Bronchus fibroblast of lung (primary cell): ENCODE measurements at places on chromosomes 2 and 18. TPM values are rescaled to one million over a fixed set of nuclear protein-coding genes. Genes with fewer than 3 reads are reported as not detected.

DCDC2C gene
- not detected in 2 replicates for total RNA-seq

IWS1 gene
- total RNA-seq, result 27.6 and 32.1 TPM in 2 replicates

CROCC2 gene
- not detected in 2 replicates for total RNA-seq

DSEL gene
- total RNA-seq, result 18.0 and 21.5 TPM in 2 replicates

MERTK gene
- 0.74 and 2.4 TPM in 2 replicates for total RNA-seq

RDH14 gene
- total RNA-seq, result 17.5 and 18.3 TPM in 2 replicates

KCNG2 gene
- total RNA-seq, result 1.9 and 3.9 TPM in 2 replicates

SPATA3 gene
- total RNA-seq, result not detected in 2 replicates

TNFAIP6 gene
- 7.4 and 8.1 TPM in 2 replicates for total RNA-seq

UGT1A5 gene
- not detected in 2 replicates for total RNA-seq

COL4A4 gene
- under 0.01 and 0.15 TPM in 2 replicates for total RNA-seq

RAB6D gene
- not detected in 2 replicates for total RNA-seq

SERPINB12 gene
- total RNA-seq, result not detected in 2 replicates

FOXI3 gene
- total RNA-seq, result not detected in 2 replicates

CIDEA gene
- total RNA-seq, result 0.84 and 1.2 TPM in 2 replicates

NEU2 gene
- total RNA-seq, result not detected in 2 replicates

CNRIP1 gene
- total RNA-seq, result 61.2 and 62.9 TPM in 2 replicates

CPO gene
- not detected in 2 replicates for total RNA-seq

GRHL1 gene
- 0.50 and 0.74 TPM in 2 replicates for total RNA-seq

TDRD15 gene
- not detected in 2 replicates for total RNA-seq

KATNAL2 gene
- 1.5 and 1.7 TPM in 2 replicates for total RNA-seq

B4GALT6 gene
- 1.8 and 3.0 TPM in 2 replicates for total RNA-seq

RUFY4 gene
- total RNA-seq, result not detected in 2 replicates

XDH gene
- 0.17 and 0.30 TPM in 2 replicates for total RNA-seq

CHST9 gene
- not detected in 2 replicates for total RNA-seq

CCDC121 gene
- 1.0 and 1.2 TPM in 2 replicates for total RNA-seq

CD8B2 gene
- not detected in 2 replicates for total RNA-seq

TEX44 gene
- total RNA-seq, result not detected in 2 replicates

MYO7B gene
- under 0.01 TPM in 1 of 2 replicates, not detected in the other for total RNA-seq

GPR45 gene
- not detected in 2 replicates for total RNA-seq

FAM237A gene
- not detected in 2 replicates for total RNA-seq

CYTIP gene
- total RNA-seq, result not detected in 2 replicates

CCL20 gene
- total RNA-seq, result 1.5 and 2.2 TPM in 2 replicates

SELENOI gene
- 10.3 and 12.3 TPM in 2 replicates for total RNA-seq

COL3A1 gene
- 583 and 652 TPM in 2 replicates for total RNA-seq

LANCL1 gene
- 34.5 and 43.0 TPM in 2 replicates for total RNA-seq

GKN1 gene
- total RNA-seq, result not detected in 2 replicates

CPLX4 gene
- not detected in 2 replicates for total RNA-seq

IL36B gene
- not detected in 2 replicates for total RNA-seq

SIX2 gene
- under 0.01 and 0.17 TPM in 2 replicates for total RNA-seq
